ENCODE measurements at places on chromosomes 4 and X.

DNA sequence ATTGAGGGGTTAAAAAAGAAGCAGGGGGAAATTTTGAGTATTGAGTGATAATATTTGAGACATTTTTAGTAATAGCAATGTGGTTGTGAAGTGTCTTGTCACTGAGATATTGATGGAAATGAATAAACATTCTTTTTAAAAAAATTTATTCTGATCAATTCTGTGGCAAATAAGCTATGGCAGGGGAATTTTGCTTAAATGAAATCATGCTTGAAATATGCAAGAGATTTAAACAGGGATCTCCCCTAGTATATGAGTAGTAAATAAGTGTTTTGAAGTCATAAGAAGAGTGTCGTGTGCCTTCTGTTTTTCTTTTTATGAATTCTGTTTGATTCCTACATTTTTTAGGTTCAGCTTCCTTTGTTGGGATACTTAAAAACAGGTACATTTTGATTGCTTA lies 23.2 kb downstream of the IL15 start:
- DNase-seq = no peak

- DNase-seq = no peak
Measured at GRCh38 chrX:17441965-17442364, 67.0 kb downstream of the NHS start.

GRCh38 chrX:45187731-45188130 lies 12.9 kb downstream of the DIPK2B start:
- no peak for DNase-seq

GRCh38 chr4:40678421-40678820 lies 48.8 kb upstream of the RBM47 start:
- no peak for DNase-seq

GRCh38 chr4:79445371-79445781 lies 37.3 kb upstream of the GK2 start:
- peak; percentile 27 for DNase-seq

- DNase-seq = peak; percentile 74
Measured at GRCh38 chr4:152590179-152591031, 54.5 kb upstream of the FBXW7 start.

DNA sequence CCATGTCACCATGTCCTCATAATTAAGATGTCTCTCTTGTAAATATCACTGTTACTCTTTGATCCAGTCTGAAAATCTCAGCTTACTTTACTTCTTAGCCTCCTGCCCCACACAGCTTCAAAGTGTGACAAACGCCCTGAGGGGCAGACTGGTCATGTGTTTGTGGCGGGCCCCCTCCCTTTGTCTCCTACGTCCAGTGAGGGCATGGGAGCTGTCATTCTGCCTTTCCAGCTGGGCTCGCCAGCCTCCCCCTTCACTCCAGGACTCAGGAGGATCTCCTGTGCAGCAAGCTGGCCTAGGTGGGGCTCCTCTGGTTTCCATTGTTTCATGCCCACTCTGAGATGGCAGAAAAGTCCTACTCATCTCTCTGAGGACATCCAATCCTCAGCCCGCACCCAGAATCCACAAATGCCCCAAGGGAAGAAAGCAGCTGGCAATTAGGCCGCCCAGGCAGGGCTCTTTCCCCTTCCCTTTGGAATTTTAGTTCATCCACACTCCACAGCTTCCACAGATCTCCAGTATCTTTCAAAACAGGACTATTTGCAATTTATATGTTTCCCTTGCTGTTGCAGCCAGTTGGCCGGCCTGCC lies 86.4 kb upstream of the C4orf50 start:
- no peak for DNase-seq

DNA sequence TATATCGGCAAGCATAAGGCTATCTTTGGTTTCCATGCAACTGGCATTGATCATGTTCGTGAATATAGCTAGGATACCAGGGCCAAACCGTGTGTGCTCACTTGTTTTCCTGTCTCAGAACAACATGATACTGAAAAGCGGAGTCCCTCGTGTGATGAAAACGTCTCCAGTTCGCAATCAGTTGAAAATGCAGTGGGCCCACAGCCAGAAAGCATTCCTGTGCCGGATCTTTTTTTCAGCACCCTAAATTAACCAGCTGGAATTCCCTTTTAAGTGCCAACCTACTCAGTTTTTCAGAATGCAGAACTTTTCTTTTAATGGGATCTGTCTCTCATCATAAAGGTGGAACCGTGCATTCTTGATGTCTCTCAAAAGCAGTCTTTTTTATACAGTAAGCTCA lies 130.8 kb upstream of the FRG1 start:
- peak; percentile 27 for DNase-seq

DNA sequence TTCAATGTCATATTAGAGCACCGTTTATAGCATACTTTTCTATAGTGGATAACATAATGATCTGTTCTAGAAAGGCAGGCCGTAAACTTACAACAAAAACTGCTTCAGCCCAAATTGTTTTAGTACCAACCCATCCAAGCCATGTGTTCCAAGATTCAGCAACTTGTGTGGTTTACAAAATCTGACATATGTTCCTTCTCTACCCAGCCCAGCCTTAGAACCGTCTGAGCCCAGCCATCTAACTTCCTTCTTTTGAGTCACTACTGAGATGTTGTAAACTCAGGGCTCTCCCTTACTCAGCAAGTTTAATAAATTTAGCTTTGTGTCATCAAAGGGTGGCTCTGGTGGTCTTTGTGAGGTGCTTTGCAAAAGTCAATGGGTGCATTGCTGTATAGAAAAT lies 32.4 kb upstream of the REPS2 start:
- peak; percentile 47 for DNase-seq

DNA sequence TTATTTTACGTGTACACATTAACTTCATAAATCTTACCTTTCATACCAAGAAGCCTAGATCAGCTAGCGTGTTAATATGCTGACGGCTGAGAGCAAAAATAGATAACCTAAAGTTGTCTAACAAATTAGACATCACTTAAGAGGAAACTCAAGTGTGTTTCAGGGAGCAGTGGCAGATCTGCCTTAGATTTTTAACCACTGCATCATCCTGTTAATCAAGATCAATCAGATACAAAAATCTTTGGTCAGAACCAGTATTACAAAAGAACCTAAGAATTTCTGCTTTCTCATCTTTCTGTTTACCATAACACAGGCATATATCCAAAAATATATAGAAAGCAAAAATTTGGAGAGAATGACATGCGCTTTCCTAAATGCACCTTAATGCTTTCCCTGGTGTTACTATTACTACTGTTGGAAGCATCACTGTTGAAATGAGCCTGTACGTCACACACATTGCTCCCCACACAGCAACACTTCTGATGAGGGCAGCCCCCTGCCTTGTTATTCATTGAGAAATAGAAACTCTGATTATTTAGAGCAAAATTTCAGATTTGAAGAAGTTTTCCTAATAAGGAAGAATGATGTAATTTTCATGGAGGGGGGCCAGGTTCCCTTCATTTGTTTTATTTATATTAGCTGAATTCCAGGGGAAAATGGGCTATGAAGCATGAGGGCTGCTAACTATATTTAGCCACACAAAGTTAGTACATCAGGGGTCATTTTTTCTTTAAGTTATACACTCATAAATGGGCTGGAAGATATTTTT lies 152.3 kb downstream of the CBR4 start:
- peak; percentile 79 for DNase-seq

- no peak for DNase-seq
Measured at GRCh38 chrX:28108186-28108945, 127.1 kb upstream of the DCAF8L1 start.

DNA sequence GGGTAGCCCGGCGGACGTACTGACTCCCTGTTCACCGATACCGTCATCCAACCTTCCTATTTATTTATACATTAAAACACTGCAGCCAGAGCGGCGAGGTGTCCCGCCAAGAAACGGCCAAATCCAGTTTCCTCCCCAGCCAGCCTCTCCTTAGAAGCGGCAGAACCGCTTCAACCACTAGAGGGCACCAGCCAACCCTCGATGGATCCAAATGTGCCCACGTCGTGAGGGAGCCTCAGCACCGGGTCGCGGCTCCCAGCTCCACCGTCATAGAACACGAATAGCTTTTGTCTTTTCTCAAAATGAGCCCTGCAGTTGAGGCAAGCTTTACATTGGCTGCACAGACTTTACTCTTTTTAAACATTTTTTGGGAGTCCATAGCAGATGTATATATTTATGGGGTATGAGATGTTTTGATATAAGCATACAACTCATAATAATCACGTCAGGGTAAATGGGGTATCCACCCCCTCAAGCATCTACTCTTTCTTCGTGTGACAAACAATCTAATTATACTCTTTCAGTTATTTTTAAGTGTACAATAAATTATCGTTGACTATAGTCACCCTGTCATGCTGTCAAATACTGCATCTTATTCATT lies 13.0 kb upstream of the HELT start:
- DNase-seq = peak; percentile 84

DNA sequence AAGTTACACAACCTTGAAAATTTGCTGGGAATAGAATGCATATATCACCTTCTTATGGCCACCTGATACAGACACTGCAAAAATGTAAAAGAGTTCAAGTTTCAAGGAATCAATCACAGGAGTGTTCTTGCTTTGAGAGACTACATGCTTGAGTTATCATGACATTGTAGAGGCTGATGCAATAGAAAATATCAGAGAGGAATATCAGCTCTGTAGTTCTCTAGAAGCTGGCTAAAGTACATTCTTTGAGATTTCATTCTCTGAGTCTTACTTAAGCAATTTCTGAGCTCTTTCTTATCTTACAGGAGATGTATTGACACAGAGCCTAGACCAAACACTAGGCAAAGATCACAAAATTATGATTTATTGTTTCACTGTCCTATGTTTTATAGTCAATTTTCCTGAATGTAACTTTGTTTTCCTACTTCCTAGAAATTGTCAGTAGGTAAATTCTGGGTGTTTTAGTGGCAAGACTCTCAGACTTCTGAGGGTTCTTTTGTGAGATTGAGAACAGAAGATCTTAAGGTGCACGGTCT lies 152.1 kb upstream of the HPGD start:
- DNase-seq = no peak

GRCh38 chr4:87050596-87050995 lies 115.8 kb downstream of the AFF1 start:
- no peak for DNase-seq

All from muscle of leg (tissue), 16 donors.